Effector memory CD4-positive, alpha-beta T cell (primary cell): ENCODE measurements at places on chromosomes 7 and 10.

GRCh38 chr10:3907514-3907913 lies 122.5 kb upstream of the KLF6 start:
- DNase-seq = no peak

- no peak for DNase-seq
Observed at GRCh38 chr7:76372984-76373833, 14.4 kb upstream of the YWHAG start.

DNA sequence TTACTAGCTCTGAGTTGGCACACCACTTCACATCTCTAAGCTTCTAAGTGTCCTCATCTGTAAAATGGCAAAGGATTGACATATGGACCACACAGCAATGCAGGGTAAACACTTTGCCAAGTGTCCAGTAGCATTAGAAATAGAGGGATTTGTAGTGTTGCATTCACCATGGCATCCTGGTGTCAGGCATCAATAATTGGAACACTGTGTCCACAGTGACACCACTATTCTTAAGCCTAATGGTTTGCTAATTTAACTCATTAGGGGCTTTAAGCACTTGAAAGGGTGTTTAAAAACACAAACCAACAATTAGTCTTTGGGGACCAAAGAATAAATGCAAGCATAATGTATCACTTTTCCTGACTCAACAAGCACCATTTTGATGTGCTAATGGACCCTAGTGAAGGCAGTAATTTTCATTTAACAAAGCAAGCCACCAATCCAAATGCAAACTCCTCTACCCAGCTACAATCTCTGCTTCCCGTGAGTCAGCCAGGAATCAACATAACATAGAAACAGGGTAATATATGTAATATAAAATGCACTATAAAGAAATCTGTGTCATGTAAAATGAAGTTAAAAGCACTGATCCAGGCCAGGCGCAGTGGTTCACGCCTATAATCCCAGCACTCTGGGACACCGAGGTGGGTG lies 75.9 kb downstream of the FAM204A start:
- DNase-seq = no peak

GRCh38 chr10:122329416-122329815 lies 45.1 kb upstream of the PLEKHA1 start:
- DNase-seq = no peak
